CD4-positive, alpha-beta T cell treated with Interleukin-2 at 100 ng/mL for 4 hours (primary cell): ENCODE measurements at places on chromosomes 1 and 21.

DNA sequence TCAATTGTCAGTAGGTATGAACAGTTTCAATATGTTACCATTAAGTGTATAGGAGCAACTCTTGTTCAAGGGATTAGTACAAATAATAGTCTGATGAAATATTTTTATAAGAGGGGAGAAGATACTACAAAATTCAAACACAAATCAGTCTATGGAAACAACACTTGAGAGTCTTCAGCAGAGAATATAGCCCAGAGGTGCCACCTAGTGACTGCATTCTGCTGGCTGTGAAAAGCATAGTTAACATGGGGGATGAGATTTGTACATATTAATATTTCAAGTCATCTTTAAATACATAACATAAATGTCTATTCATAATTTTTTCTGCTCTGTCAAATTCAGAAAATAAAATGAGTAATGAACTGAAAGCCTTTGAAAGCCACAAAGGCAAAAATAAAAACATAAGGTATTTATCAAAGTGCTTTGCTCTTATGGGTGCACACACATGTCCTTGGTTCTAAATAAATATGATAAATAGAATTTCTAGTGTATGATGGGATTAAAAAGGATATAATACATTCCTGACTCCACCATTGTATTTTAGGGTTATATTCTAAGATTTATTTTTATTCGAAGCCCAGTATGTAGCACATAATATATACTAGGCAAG is 440.9 kb upstream of the ZRANB2 start:
- no peak for DNase-seq

- DNase-seq, result no peak
These were observed 42.8 kb downstream of the ELK4 start for GRCh38 chr1:205589046-205589445.

DNA sequence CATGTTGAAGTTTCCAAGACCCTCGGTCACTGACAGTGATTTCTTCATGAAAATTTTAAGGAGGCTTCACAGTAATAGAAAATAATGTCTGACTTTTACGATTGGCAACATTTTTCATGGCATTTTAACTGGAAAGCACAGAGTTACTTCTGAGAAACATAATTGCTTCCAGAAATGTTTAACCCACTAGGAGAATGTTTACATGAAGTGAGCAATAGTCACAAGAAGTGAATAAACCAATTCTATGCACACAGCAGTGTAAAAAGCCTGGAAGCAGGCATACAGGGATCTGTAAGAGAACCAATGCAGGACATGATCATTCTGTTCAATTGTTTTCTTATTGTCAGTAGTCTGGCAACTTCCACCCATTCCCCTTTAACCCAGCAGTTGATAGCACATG is 316.2 kb upstream of the CXADR start:
- no peak for DNase-seq

- no peak for DNase-seq
These were observed 80.2 kb upstream of the ACTL8 start for GRCh38 chr1:17674726-17675500.

DNA sequence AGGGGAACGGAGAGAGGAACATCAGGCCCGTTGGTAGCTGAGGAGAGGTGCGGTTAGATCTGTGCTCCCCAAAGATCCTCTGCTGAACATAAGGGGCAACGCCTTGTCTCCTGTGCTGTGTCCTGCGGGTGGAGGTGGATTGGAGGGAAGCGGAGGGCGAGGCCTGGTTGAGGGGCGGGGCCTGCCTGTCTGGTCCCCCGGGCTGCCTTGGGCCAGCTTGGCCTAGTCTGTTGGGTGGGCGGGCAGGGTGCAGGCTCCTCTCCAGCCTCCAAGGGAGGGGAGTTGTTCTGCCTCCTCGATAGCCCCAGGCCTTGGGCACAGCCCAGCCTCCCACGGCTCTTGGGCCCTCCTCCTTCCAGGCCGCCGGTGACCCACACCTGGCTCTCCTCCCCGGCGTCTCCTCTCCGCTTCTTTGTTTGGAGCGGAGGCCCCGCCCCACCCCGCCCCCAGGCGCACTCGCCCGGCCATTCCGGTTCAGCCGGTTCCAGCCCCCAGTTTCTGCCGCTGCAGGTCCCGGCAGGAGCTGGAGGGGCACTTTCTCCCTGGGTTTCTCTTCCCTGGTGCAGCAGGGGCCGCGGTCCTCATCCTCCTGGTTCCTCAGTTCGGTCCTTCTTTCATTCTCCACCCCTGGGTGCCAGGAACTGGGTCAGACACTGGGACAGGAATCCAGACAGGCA is 19.4 kb downstream of the PTPRF start:
- DNase-seq, result no peak

GRCh38 chr21:43207868-43208267 is 39.1 kb downstream of the CRYAA start:
- no peak for DNase-seq

- DNase-seq, result no peak
These were observed 116.3 kb downstream of the GLUL start for GRCh38 chr1:182275271-182275670.

- DNase-seq, result no peak
These were observed 35.3 kb downstream of the VWA5B1 start for GRCh38 chr1:20325844-20326420.

DNA sequence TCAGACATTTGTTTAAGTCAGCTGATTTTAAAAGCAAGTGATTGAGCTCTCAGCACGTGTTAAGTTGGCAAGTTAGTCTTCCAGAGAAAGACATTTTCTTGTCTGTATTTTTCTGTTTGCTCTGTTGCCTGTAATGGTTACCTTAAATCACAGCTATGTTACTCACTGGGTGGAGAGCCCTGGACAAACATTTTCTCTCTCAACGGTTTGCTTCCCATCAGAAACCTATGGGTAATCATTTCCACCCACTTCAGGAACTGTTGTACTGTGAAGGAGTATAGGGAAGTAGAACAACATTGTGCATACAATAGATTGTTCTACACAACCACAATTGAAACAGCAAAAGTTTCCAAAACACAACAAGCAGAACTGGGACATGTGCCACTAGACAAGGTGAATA is 113.9 kb upstream of the DPT start:
- DNase-seq, result no peak

DNA sequence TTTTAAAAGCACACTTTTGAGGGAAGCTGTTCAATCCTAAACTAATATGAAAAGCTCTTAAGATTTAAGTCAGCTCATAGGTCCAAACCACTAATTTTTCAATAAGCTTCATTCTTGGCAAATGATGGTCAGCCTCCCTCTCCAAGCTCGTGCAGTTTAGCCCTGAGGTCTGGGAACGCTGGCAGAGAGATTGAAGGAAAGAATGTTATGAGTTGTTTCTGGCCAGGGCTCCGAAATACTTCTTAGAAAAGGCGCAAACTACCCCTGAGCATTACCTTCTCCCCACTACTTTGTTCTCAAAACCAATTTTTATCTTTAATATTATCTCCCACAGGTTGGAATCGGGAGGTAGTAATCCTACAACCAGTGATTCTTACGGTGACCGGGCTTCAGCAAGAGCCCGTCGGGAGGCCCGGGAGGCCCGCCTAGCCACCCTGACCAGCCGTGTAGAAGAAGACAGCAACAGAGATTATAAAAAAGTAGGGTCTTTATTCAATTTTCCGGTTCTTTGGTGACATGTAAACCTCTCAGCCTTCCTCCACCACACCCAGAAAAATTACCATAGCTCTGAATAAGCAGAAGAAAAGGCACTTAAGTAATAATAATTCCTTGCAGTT is 147.7 kb downstream of the SYT2 start:
- no peak for DNase-seq

- no peak for DNase-seq
These were observed 117.8 kb upstream of the COL6A1 start for GRCh38 chr21:45863751-45864150.

- no peak for DNase-seq
These were observed 328.0 kb upstream of the B3GALT2 start for GRCh38 chr1:193514397-193514796.

DNA sequence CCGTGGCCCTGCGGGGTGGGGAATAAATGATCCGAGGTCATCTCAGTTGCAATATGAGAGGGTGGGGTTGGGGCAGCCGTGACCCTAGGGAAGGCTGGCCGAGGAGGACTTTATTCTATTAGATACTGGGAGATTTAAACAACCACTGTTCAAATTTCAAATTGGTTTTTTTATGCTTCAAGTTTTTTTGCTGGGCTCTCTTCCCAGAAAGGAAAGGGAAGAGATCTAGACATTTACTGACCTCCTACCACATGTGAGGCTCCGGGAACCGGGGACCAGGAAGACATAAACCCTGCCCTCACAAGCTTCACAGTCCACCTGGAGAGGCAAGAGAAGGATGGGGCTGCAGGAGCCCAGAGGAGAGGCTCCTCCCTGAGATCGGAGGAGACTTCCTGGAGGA is 207.3 kb downstream of the FOXD2 start:
- no peak for DNase-seq

DNA sequence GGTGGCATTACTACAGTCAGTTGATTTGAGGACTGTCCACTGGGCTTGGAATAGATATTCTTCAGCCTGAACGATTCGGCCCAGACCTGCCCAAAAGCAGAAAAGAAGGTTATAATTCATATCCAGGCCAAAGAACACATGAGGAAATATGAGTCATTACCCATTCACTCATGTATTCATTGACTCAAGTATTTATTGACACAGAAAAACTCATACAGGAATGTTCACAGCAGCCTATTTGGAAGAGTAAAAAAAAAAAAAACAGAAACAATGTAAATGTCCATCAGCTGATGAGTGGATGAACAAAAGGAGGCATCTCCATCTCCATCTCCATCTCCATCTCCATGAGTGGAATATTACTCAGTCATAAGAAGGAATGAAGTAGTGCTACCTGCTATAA is 15.9 kb downstream of the ZMYND12 start:
- DNase-seq, result no peak

DNA sequence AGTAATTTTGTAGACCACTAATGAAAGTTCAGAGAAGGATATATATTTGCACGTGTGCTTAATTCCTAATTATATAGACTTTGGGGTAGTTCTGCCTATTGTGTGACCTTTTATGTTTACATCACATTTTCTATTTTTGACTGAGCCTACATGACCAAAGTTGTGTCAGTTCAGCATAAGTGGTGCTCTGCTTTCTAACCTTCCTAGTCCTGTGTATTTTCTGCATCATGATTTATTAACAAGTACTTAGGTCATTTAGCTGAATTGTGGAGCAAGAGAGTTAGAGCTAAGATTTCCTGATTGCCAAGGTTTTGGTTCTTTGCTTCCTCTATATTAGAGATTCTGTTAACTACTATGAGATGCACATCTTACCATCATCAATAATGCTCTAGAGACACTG is 176.0 kb downstream of the C1orf21 start:
- DNase-seq, result no peak
